ENCODE measurements at places on chromosomes 3 and 15.

DNA sequence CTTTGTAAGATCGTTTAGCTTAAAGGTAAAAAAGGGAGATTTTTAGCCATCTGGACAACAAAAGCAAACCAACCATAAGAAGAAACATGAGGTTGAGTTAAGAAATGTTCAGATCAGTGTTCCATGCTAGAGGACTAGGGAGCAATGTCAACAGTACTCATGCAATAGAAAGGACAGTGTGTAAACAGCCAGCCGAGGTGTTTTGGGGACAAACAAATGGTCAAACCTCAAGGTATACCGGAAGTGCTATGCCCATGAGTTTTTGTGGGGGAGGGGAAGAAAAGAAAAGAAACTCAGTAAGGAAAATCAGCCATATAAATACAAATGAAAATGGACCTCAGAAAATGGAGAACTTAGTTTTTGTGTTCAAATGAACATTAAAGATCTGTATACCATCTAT lies 289.5 kb upstream of the GRM7 start:
- no peak for DNase-seq

- DNase-seq = no peak
These were observed 11.3 kb upstream of the C3orf52 start for GRCh38 chr3:112074616-112075497.

DNA sequence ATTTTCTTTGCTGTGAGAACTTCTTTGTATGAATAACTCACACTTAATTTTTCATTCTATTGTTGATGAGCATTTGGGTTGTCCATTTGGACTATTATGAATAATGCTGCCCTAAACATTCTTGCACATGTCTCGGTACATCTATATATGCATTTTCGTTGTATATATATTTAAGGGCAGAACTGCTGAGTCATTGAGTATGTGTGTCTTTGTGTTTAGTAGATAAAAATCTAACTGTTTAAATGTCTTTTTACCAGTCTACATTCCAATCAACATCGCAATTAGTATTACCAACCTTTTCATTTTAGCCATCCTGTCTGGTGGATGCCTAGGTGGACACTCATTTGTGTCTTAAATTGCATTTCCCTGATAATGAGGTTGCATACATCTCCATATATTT lies 144.4 kb downstream of the UACA start:
- DNase-seq = no peak

DNA sequence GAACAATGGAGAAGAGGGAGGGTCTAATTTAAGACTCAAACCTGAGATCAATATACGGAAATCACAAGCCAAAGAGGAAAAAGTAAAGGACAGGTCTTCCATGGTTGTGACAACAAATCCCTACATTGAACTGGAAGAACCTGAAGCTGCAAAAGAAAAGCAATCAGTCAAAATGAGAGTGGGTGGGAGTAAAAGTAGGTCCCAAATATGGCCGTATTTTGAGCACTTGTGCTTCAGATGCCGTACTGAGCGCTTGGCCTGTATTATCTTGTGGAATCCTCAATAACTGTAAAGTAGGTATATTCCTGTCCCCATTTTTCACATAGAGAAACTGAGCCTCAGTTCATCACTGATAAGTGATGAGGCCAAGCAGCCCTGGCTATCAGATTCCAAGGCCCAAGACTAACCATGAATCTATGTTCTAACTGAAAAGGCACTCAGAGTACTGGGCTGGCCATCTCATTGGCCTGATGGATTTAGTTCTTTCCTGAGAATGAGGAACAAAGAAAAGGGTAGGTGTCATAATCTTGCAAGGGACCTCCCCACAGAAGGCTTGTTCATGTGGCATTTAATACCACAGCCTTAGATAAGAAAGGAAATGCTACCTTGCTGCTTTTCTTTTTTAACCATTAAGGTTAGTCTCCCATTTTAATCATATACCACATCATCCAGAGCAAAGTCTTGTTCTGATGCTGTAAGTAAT lies 52.5 kb downstream of the LRRN1 start:
- no peak for DNase-seq

GRCh38 chr3:14209581-14210289 lies 31.1 kb downstream of the LSM3 start:
- no peak for DNase-seq

Data from anterior cingulate cortex (tissue), 58 donors.